Fibroblast of skin of left biceps (primary cell): ENCODE measurements at places on chromosomes 3 and 15.

DNA sequence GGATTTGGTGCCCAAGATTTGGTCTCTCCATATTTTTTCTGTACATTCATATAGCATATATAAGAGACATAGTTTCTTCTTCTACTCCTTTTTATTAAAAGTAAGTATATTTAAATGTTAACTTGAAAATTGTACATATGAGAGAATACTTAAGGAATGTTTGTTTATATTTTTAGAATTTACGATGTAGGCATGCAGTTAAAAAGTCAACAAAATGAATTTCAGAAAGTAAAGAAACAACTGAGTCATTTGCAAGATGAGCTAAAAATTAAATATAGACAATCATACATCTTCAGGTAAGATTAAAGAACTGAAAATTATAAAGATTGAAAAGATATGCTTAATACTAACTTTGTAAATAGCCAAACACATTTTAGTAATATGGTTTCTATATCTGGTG is 94.2 kb downstream of the LEKR1 start:
- DNase-seq: no peak

DNA sequence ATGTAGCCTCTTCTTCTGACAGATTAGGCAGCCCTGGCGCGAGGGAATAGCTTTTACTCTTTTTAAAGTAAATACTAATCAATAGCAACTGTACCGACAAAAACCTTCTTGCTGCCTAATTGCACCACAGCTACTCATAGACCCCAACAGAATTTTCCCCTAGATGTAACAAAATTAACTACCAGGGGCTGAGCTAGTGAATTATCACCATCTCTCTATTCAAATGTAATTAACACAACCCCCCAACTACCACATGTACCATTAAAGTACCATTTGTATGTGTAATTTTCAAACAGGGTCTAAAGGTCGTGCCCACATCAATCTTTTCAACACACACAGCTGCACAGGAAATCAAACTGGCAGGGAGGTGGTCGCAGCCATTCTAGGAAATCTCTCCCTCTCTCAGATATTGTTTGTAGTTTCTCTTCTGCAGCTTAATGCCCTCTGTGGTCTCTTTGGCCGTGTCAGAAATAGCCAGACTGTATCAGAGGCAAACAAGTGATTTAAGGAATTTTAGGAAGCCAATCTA is 322.9 kb downstream of the RORA start:
- DNase-seq: no peak

GRCh38 chr3:32544894-32545293 is 25.8 kb downstream of the DYNC1LI1 start:
- no peak for DNase-seq

DNA sequence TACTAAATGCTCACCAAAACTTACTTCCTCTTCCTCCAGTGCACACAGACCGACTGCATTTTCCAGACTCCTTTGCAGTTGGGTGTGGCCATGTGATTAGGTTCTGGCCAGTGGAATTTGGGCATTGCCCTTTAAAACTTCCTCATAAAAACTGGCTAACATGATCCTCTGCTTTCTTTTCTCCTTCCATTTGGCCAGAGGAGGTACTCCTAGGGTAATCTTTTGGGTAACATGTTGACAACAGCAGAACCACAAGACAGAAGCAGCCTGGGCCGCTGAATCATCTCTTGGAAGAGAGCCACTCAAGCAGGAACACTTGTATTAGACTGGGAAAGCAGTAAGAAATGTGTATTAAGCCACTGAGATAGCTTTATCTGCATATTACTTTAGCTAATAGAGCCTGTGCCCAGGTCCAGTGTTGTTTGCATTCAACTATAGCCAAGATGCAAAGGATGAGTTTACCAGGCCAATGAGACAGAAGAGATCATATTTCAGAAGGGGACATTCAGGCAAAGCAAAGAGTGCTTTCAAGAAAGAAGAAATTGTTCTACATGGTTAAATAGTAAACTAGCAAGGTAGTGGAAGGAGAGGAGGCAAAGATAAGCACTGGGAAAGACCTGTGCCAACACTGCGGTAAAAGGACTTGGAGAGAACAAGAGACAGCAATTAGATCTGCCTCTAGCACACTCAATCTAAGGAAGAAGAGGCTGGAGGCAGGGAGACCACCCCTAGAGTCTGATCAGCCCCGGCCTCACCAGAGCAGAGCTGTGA is 79.8 kb downstream of the PLCH1 start:
- DNase-seq: peak; percentile 79

GRCh38 chr15:55279746-55280351 is 9.8 kb downstream of the RAB27A start:
- DNase-seq: peak; percentile 41

DNA sequence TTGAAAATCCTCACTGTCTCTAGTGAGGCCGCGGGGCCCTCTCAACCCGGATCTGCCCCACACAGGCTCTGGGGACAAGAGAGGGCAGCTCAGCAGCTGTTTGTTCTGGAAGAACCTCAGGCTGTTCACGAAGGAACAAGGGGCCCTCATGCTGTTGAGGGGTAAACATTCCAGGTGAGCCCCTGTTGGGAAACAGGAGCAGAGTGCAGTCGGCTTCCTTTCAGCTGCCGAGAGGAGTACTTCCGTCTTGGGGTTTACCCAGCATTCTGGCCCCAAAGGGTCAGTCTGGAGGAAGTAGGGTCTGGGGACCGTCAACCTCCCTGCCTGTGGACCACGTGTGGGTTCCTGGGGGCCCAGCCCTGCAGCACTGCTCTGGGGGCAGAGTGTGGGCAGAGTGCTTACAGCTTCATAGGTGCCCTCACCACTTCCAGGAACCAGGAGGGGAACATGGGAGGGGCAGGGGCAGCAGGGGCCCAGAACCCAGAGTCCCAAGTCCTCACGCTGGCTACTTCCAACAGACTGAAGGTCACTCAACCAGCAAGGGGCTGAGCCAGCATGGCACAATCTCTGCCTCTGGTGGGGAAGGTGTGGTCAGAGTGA is 49.2 kb upstream of the CTSH start:
- DNase-seq: no peak

DNA sequence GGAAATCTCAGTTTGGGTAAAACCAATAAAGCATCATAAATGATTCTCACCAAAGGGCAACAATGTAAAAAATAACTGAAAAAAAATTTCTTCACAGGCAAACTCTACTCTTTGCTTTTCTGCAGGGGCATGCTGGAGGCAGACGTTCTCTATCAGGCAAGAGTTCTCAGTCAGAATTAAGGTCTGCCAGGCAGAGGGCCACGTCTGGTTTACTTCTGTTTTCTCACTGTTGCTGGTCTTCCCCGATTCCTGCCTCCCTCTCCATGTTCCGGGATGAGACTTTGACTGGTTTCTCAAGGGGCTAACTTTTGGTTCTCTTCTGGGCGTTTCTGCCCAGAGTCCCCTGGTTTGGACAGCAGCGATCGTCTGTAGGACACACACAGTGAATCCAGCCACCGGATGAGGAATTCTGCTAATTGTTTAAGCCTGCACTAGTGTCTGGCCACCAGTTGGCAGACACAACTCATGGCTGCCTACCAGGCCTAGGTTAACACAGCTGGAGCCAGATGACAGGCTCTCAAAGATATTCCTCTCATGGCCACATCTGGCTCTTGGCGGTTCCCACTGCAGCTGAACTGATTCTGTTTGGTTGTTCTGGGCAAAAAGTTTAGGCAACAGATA is 273.1 kb downstream of the FOXP1 start:
- DNase-seq: peak; percentile 57

DNA sequence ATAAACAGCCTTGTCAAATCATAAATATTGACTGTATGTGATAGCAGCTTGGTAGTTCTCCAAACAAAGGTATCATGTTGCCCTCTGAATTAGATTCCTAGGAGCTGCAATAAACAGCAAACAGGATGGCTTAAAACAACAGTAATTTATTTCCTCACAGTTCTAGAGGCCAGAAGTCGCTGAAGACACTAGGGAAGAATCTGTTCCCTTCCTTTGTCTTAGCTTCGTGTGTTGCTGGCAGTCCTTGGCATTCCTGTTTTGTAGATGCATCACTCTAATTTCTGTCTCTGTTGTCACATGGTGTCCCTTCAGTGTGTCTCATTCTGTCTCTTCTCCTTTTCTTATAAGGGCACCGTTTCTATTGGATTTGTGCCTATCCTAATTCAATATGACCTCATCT is 679.3 kb downstream of the OTOL1 start:
- DNase-seq: no peak

DNA sequence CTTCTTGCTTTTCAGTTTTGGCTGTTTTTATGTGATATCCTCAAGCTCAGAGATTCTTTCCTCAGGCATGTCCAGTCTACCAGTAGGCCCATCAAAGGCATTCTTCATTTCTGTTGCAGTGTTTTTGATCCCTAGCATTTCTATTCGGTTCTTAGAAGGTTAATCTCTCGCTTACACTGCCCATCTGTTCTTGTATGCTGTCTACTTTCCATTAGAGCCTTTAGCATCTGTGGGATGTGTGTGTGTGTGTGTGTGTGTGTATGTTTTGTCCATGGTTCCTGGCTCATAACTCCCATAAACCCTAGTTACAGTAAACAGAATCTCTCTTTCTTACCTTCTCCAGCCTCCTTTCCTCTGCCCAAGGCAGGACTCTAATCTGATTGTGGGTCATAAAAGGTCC is 5.1 kb upstream of the SLC22A13 start:
- DNase-seq: no peak

DNA sequence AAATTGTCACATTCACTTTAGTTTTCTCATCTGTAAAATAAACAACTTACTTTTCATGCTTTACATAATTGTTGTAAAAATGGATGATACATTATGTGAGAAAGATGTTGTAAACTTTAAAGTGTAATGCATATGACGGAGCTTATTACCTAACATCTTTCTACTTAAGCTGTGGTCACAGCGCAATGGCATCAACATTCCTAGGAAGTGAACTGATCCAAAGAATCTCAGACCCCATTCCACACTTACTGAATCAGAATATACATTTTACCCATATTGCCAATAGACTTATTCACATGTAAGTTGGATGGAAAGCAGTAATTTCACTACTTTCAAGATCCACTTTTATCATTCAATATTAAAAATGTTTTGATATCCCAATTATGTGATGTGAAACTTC is 497.5 kb downstream of the FGF12 start:
- DNase-seq: peak; percentile 20

GRCh38 chr15:75982468-75982867 is 29.8 kb downstream of the NRG4 start:
- no peak for DNase-seq

DNA sequence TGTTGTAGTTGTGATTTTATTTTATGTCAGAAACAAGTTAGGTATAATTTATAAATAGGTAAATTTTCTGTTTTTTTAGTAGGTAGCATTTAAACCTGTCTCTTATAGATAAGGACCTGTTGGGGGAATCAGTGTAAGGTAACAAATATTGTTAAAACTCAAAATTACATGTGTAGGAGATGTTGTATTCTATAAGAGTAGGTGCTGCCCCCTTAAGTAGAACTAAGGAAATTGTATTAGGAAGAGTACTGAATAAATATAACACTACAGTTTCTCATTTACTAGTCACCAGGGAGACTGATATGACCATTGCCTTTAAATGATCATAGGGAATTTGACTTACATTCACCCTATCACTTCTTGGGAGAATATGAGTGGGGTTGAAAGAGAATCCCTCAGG is 31.2 kb downstream of the SLC25A36 start:
- DNase-seq: no peak

GRCh38 chr3:44072601-44073540 is 168.8 kb upstream of the TOPAZ1 start:
- DNase-seq: no peak

DNA sequence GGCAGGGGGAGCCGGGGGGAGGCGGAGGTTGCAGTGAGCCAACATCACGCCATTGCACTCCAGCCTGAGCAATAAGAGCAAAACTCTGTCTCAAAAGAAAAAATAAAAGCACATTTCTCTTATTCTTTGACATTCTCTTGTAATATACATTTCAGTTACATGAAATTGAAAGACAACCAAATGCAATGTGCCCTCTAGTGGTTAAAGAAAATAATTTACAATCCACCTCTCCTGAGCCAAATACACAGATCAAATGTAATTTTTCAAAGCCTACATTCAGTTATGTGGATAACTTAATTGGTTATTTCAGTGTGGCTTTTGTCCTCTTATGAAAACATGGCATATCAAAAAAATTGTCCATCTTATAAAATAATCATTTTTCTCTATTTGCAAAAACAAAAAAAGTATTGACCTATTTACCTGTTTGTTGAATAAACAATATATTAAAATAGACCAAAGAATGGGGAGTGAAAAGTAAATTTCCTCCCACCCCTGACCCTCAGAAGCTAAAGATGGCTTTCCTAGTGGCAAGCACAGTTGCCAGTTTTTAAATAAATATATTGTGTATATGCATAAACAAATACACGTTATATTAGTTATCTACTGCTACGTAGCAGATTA is 14.2 kb upstream of the U2SURP start:
- DNase-seq: no peak

DNA sequence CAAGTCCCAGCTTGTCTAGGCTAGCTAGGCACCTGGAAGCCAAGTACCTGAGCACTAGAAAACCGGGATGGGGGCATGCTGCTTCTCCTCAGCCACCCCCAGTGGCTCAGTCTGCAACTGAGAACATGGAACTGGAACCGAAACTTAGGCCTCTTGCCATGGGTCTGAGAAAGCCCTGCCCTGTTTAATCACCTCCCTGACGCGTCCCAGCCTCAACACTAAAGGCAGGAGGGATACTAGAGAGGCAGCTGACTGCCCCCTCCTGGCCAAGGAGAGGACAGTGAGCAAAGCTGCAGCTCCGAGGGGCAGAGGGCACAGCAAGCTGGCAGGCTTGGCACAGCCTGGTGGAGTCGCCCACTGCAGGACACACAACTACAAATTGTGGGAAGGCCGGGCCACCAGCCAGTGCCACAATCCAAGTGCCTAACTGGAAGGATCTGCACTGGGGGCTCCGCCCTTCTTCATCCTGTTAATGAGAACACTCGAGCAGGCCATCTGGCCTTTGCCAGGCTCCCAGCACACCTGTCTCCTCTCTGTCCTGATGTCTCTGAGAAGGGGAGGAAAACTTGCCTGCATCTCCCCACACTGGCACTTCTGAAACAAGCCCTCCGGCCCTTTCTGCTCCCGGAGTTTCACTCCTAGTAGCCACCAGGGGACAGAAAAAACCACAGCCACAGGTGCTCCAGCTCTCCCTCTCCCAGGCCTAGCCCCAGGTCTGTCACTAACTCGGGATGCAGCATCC is 53.7 kb downstream of the BDH1 start:
- no peak for DNase-seq

DNA sequence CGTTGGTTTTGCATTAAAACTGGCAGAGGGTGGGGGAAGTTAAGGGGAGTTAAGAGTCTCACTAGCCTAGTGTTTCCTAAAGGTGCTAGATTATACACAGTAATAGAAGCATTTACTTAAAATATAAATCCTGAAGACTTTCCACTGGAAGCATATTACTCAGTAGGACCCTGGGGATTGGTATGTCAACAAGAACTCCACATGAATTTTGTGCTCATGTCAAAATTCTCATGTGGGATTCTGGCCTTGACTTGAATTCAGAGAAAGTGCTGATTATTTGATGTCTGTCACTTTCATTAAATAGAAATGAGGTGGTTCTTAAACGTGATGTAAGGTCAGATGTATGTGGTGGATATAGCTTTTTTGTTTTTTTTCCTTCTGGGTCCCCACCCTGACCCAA is 997.2 kb downstream of the TUSC7 start:
- DNase-seq: peak; percentile 20

DNA sequence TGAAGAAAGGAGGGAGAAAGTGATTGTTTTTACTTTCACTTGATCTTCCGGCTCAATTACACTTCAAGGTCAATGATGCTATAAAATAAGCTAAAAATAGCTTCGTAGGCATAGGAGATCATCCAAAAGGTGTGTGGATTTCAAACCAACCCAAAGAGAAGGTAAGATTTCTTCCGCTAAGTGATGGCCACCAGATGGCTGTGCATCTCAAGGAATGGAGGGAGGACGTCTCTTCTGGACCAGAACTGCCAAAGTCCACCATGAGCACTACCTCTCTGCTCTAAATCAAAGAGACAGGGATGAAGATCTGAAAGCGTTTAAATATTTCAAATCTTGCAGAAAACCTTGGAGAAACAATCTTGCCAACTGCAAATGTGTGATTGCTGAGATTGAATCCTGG is 199.1 kb upstream of the ZPLD1 start:
- DNase-seq: no peak
